ENCODE measurements at places on chromosomes 5 and 9.

GRCh38 chr9:78291240-78291925 is 5.5 kb upstream of the PSAT1 start:
- DNase-seq: no peak

DNA sequence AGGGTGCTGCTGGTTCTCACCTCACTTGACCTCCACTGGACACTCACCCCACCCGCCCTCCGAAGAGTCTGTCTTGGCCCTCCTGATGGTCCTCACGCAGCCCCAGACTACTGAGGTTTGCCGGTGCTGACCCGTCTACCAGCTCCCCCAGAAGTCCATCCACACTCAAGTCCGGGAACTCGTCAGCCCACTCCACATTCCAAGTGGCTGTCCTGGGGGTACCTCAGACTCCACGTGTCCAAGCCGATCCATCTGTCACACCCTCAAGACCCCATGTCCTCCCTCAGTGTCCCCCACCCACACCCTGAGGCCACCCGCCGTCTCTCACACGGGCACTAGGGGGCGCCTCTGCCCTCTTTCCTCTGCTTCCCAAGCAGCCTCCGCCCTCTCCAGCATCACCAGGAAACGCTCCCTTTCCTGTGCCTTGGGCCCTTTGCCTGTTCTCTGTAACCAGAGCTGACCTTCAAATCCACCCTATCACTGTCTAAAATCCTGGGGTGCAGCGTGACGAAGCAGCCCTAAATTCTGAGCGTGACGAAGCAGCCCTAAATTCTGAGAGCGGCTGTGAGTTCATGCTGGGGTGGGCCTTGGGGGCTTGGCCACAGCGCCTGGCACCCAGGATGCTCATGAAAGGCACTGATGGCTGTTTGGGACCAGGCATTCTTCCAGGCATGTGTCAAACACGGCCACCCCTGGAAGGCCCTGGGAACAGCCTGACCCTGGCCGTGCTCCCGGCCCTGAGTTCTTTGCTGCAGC is 95.7 kb downstream of the KCNT1 start:
- no peak for DNase-seq

DNA sequence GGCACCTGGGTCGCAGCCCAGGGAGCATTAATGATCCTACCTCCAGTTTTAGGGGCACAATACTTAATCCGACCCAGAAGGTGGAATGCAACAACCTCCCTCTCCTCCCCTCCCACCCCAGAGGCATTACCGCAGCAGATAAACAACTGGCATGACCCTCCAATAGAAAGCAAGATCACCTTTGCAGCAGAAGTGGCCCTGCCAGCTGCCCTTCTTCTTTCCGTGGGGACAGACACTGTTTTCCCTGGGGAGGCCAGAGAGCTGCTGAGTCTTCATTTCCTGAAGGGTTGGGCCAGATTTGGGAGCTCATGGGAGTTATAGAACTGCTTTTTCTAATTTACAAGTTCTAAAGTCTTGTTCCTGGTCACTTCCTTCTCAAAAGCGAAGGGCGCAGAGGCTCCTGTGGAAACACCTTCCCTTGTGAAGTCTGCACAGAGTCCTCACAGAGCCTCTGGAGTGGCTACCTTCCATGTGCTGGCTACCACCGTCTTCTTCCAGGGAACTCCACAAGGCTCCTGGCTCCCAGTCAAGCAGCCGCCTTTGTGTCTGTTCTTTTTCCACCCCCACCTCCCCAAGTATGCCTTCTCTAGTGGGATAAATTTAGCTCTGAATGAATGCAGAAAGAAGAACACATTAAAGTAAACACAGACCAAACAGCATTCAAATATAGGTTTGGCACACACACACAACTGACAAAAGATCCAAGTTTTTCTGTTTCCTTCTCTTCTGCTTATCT is 8.0 kb upstream of the PALM2AKAP2 start:
- no peak for DNase-seq

DNA sequence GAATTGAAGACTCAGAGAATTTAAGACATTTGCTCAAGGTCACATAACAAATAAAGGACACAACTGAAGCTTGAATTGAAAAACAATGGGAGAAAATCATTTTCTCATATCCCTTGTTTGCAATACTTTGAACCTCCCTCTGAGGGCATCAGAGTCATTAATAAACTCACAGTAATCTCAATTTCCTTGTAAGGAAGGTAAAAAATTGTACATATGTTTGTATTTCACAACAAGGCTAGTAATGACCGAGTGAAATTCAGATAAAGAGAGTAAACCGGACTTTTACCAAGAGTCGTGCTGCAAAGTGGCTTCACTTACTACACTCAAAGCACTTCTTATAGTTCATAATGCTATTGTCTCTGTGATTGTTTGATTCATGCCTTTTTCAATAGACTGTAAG is 665.0 kb downstream of the NR2F1-AS1 start:
- DNase-seq: no peak

- DNase-seq: no peak
Measured at GRCh38 chr9:2666569-2666968, 45.0 kb downstream of the VLDLR start.

DNA sequence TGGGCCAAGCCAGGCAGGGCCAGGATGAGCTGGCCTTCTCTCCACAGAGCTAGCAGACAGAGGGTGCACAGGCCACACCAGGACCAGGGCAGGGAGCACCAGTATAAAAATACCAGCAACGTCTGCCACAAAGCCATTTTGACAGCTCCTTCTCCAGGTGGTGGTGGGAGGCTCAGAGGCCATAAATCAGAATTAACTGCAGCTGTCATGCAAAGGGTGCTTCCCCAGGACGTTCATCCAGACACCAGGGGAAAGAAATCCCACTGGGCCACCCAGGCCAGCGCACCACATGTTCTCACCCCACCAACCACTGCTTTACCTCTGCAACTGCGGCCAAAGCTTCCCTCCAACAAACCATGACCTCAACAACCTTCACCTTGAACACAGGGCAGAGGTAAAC is 403.7 kb upstream of the TRPC7 start:
- no peak for DNase-seq

GRCh38 chr5:66015196-66015960 is 89.0 kb downstream of the ERBIN start:
- DNase-seq: no peak

DNA sequence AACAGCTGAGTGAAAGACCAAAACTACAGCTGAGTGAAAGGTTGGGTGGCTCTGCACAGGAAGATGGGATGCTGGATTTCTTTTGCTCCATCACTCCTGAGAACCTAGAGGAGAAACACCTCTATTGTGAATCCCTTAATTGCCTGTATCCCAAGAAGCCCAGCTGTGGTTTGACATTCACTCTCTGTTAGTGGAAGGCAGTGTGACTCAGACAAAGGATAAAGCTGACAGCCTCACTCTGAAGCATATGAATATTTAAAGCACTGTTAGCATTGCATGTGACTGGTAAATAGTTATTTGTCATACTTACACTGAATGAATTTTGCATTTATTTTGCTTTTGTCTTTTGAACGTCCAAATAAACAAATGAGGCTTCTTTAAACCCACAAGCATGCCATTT is 367.1 kb upstream of the RIOK2 start:
- no peak for DNase-seq

DNA sequence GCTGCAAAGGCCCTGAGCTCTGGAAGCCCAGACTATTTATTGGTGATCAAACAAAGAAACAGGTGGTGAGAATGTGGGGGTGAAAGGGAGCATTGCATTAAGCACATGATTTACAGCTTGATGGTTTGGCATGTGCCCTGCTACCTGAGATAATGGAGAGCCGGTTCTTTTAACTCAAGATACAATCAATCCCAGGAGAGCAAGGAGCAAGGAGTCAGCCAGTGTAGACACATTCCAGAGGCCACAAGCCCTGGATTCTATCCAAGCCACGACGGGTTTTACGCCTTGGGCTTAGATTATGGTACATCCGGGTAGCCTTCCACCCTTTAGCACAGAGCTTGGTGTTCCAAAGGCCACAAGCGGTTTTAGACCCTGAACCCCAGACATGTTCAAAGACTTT is 292.2 kb downstream of the CYLC2 start:
- no peak for DNase-seq

- DNase-seq: no peak
Measured at GRCh38 chr5:36178524-36178890, 26.6 kb downstream of the SKP2 start.

DNA sequence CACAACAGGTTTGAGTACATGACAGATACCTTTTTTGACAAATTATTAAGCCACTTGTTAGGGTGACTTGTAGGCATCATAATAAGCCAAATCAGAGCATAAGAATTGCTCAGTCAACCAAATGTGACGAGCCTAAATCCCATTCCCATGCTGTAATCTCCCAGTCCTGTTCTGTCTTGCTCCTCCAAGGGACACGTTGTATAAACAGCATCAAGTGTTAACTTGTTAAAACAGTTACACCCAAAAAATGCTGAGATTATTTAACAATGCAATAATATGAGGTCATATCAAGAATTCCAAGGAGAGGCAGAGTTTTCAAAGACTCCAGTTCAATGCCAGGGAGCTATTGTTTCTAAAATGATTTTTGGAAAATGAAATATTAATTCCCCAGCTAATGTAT is 76.2 kb downstream of the SH3TC2 start:
- DNase-seq: no peak

- DNase-seq: no peak
Measured at GRCh38 chr5:115713408-115713807, 87.6 kb upstream of the TMED7 start.

- DNase-seq: no peak
Measured at GRCh38 chr5:124654418-124654817, 92.0 kb downstream of the ZNF608 start.

GRCh38 chr5:78538240-78538850 is 110.2 kb downstream of the LHFPL2 start:
- no peak for DNase-seq

DNA sequence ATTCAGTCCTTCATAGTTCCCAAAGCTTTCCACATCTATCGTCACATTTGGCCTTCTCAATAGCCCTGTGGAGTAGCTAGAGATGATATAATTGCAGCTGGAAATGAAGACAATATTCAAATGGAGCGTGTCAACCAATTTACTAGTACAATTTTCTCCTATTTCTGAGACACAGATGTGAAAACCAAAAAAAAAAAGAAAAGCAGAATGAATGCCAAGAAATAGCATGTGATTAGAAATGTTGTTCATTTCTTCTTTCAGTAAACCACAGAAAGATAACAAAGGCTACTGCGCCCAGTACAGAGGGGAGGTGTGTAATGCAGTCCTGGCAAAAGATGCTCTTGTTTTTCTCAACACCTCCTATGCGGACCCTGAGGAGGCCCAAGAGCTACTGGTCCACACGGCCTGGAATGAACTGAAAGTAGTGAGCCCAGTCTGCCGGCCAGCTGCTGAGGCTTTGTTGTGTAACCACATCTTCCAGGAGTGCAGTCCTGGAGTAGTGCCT is 99.0 kb downstream of the MUSK start:
- no peak for DNase-seq

- DNase-seq: no peak
Measured at GRCh38 chr5:118921866-118922265, 66.5 kb downstream of the DTWD2 start.

- DNase-seq: no peak
Measured at GRCh38 chr5:90519081-90519480, 10.3 kb downstream of the LYSMD3 start.

DNA sequence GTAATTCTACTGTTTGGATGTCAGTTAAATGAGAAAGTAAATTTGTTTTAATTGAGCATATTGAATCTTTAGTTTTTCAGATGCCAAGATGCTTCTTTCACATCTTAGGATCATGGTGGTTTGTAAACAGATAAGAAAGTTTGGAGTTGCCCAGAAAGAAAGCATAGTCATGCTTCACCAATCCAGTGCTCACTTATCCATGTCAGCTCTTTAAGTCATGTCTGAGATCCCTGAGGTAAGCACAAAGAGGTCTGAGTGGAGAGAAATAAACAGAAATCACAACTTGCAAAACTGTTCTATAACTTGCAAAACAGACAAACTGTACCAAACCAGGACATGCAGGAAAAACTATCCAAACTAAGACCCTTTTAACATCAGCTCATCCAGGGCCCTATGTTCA is 87.7 kb downstream of the OSTF1 start:
- DNase-seq: no peak

DNA sequence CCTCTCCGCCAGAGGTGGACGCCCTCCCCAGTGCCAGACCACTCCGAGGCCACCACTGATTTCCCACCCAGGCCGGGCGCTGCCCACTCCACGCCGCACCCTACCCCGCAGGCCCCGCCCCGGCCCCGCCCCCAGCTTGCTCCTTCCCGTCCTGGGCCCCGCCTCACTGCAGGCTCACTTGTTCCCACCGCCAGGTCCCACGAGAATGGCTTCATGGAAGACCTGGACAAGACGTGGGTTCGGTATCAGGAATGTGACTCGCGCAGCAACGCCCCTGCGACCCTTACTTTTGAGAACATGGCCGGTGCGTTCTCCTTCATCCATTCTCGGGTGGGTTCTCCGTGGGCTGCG is 6.5 kb downstream of the LRRC26 start:
- DNase-seq: no peak

DNA sequence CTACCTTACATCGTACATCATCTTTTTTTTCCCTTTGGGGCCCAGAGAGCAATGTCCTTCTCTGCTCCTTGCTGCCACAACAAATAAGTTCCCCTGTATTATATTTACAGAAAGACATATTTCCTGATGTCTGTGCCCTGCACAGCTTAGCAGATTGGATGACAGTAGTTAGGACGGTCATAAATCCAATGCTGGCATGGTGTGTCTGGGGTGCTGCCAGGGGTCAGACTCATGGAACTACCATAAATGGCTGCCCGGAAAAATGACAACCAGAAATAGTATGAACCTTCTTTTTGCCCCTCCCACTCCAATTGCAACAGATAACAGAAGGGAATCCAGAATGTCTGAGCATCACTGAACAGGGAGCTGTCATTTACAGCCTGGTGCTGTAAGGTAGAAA is 511.1 kb downstream of the PSAT1 start:
- DNase-seq: no peak

DNA sequence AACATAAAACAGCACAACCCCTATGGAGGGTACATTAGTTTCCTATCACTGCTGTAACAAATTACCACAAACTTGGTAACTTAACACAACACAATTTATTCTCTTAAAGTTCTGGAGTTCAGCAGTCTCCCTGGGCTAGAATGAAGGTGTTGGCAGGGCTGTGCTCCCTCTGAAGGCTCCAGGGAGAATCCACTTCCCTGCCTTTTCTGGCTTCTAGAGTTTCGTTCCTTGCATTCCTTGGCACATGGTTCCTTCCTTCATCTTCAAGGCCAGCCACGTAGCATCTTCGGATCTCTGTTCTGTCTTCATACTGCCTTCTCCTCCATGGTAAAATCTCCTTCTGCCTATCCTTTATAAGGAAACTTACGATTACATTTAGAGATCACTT is 25.0 kb upstream of the GSN start:
- no peak for DNase-seq

DNA sequence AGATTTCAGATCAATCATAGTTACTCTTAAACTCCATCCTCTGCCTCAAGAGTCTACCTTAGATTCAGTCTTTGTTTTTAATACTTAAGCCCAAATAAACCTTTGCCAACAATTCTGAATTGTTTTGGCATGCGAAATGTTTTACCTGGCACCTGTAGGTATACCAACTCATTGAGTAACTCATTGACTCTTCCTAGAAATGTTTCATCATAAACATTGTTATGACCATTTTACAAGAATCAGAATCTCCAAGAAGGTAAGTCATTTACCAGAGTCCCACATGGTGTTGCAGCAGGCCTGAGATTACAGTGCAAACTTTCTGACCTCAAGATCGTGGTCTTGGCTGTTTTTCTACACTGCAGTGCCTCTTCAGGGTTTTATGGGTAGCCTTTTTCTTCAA is 750.4 kb downstream of the BRINP1 start:
- DNase-seq: no peak

All from NCI-H1092 (cell line).